ENCODE measurements at places on chromosomes 2 and 18.

DNA sequence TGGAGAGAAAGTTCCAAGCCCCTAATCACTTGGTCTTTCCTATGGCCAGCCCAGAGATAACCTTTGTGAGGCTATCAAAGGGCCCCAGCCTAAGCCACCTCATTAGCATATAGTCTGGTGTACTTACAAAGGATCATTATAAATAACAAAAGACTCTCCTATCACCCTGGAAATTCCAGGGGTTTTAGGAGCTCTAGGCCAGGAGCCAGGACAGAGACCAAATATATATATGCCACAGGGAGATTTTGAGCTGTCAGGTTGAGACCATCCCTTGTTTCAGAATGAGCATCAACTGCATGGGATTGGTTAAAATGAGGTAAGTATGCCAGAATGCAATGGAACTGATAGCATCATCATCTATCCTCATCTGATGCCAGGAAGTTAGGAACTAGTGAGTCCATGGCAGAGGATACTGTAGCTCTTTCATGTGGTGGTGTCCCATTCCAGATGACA is 32.1 kb upstream of the CHRNA1 start:
- no peak for DNase-seq

DNA sequence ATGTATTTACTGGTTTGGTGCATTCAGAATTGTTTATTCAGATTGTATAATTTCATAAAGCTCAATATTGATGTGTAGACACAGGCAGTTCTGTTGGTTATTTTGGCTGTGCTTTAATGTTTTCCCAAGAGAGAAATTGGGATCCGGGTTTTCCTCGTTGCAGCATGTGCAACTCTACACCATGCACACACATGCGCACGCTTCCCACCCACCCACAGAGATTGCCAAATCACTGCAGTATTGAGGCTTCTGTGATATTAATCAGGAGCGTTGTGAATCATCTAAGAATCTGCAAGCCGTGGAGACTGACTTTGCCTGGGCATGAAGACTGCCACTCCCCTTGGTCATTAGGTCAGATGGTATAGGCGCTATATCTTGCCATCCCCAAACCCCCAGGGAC is 571.5 kb downstream of the SLC4A3 start:
- DNase-seq, result no peak

DNA sequence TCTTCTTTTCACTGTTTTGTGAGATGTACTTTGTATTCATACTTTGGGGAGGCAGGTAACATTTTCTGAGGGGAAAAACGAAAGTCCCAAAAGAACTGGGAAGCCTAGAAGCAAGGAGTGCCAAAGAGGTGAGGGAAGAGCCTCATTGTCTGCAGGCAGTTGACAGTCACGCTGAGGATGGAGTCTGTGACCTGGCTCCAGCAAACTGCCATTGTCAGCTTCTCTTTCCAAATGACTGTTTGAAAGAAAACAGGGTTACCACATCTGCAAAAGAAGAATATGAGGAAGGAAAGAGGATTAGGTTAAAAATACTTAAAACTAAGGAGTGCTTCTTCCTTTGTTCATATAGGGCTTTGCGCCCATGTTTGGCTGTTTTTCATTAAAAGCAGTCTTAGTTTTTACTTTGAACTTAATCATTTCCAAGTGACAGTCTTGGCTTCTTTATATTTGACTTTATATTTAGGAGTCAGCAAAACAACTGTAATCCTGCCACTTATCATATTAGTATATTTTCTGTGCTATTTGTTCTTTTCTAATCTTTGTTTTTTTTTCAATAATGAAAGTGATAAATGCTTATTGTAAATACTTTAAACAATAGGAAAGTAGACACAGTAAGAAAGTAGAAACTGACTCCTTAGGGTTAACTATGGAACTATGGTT is 35.0 kb downstream of the CERS6 start:
- no peak for DNase-seq

GRCh38 chr2:212995920-212996319 is 155.5 kb downstream of the IKZF2 start:
- no peak for DNase-seq

DNA sequence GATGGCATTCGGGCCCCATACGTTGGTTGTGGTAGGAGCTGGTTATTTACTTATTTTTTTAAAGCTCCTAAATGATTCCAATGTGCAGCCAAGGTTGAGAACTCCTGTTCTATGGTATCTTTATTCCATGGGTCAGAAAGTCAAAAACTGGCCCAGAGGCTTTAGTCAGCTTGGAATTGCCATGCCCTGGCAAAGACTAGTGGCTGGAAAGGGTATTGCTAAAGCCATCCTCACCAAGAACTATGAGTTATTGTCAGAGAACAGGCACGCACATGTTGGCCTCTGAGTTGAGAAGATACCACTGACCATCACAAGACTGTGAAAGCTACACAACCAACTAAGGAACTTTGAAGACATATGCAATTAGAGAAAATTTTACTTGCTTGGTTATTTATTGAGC is 47.9 kb upstream of the ACMSD start:
- DNase-seq, result no peak

DNA sequence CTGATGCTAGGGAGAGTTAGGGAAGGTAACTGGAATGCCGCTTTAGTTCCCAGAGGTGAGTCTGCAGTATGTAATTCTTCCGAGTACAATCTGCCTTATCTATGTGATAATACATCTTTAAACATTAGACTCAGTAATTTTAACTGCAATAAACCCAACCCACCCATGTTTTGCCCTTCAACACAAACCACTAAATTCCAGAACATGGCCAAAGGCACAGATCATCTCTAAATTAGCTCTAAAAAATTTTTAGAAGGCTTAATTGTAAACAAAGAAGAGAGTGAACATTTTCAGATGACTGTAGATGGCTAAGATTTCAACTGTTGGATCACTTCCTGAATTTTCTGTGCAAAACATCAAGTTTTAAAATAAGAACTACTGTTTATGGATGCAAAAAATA is 488.7 kb upstream of the ID2 start:
- DNase-seq, result no peak

Measured in transverse colon (tissue), 4 donors.